ENCODE measurements at places on chromosomes 16 and 17. TPM values are rescaled to one million over a fixed set of nuclear protein-coding genes. Genes with fewer than 3 reads are reported as not detected.

DNA sequence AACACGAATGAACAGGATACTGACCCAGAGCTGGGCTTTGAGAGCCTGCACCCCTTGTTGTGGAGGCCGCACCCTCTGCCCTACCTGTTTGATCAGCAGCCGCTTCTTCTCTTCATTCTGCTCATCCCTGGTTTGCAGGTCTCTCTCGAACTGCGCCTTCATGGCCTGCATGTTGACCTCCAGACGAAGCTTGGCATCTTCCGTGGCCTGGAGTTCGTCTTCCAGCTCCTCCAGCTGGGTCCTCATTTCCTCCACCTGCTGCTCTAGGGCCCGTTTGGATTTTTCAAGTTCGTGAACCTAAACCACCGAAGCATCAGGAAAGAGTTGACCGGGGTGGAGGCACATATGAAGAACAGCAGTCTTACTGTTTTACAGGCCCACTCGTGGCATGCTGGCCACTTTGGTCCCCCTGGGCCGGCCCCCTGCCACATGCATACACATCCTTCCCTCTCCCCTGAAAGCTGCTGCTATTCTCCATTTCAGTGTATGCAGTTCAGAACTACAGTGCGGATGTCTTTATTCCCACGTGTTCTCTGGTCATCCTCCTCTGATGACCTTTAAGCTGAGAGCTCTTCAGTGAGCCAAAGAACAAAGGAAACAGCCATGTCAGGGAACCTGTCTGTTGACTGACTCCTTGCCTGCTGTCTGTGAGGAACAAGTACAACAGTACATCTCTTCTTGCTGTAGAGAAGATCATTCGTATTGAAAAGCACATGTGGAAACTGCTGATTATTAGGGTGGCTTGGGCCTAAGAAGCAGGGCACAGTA lies 54.8 kb downstream of the NDEL1 start:
- no peak for DNase-seq

Gene KRTAP4-9
- total RNA-seq = not detected

- no peak for DNase-seq
Measured at GRCh38 chr17:47992216-47992615, 21.3 kb downstream of the CDK5RAP3 start.

Gene HOXB8
- not detected for total RNA-seq

DNA sequence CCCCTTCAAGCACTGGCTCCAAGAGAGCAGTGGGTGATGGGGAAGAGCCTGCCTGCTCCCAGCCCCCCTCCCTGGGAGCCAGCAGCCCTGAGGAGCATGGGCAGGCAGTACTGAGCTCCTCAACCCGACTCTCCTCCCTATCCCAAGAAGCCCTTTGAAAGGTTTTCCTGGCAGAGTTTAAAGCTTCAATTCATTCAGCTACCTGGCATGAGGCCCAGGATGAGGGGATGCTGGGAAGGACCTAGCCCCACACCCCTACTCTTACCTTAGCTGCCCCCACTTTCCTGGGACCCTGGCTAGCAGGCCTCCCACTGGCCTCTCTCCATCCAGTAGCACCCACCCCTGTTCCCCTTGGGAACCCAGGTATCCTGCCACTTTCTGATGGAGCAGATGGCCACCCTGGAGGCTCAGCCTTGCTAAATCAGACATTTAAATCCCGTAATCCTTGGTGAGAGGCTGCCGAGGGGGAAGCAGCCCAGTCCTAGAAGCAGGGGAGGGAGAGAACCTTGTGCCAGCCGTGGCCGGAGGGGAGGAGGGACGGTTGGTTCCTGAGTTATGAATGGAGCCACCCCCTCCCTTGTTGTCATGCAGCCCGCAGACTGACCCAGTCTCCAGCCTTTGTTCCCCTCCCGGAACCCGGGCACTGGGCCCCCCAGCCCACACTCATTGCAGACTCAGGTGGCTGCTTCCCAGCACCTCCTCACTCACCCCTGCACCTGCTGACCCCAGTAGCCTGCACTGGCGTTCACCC lies 17.1 kb downstream of the ATP1B2 start:
- no peak for DNase-seq

Gene ANKRD40CL
- total RNA-seq = not detected

Gene KRTAP3-2
- not detected for total RNA-seq

- no peak for DNase-seq
Measured at GRCh38 chr17:66671156-66671555, 163.8 kb upstream of the CACNG5 start.

DNA sequence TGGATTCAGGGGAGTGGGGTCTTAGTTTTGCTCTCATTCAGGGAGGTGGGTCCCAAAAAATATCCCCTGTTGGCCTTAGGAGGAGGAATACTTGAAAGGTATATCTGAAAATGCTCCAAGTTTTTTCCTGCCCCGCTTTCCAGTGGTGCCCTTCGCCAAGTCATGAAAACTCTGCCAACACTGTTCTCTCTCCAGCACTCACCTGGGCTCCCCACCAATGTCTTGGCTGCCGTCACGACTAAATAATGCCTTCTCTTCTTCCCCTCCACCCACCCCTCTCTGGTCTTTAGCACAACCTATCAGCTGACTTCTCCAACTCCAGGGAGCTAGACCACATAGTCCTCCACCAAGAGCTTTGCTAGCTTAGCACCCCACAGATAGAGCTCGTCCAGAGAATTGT lies 30.6 kb downstream of the ZFHX3 start:
- DNase-seq = no peak

DNA sequence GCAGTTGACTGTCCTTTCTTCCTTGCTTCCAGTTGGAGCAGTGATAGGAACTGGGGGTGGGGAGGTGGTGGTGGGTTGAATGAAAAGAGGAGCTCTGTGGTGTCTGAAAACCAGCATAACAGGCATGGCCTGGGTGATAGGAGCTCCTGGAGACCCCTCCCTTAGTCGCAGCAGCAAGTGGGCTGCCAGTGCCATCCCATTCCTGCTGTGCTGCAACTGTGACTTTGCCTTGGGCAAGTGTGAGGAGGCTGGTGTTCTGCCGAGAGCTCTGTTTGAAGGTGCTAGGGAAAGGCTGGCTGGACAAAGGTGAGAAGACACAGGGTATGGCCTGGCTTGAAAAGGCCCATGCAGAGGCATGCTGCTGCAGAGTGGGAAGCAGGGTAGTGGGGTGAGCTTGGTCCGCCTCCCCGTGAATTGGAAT lies 2.7 kb upstream of the CDK5R1 start:
- no peak for DNase-seq

DNA sequence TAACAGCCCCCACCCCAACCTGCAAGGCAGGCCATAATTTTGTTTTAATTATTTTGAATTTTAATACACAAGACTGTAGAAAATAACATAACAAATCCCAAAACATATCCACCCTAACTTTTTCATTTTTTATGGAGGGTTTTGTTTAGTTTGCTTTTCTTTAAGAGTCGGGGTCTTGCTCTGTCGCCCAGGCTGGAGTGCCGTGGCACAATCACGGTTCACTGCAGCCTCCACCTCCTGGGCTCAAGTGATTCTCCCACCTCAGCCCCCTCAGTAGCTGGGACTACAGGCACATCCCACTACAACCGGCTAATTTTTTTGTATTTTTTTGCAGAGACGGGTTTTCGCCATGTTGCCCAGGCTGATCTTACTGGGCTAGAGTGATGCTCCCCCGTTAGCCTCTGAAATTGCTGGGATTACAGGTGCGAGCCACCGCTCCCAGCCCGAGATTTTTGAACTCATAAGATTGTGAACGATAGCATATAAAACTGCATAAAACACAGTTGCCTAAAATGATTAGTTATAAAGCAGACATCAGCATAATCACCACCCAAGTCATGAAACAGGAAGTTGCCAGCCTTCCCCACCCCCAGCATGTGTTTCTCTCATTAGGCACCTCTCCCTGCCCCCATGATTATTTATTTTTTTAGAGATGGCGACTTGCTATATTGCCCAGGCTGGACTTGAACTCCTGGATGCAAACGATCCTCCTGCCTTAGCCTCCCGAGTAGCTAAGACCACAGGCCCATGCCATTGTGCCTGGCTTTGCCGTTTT lies 13.6 kb upstream of the DOC2B start:
- peak; percentile 31 for DNase-seq

Gene NTN1
- total RNA-seq = 0.67 TPM

GRCh38 chr16:14121142-14121541 lies 50.0 kb downstream of the MRTFB start:
- no peak for DNase-seq

DNA sequence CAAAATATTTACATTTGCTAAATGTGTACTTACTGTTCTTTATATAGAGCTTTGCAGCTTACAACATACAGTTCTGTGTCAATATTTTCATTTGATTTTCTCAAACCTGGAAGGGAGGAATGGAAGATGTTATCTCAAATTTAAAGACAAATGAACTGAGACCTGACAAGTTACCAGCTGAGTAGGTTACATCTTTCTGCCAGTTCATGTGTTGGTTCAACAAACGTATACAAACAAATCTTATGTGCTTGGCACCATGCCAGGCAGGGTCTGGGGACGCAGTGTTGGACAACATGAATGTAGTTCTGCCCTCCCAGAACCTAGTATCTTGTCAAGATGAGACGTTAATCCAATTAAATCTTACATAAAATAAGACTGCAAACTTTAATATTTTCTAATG lies 507.5 kb upstream of the HSBP1 start:
- DNase-seq = no peak

DNA sequence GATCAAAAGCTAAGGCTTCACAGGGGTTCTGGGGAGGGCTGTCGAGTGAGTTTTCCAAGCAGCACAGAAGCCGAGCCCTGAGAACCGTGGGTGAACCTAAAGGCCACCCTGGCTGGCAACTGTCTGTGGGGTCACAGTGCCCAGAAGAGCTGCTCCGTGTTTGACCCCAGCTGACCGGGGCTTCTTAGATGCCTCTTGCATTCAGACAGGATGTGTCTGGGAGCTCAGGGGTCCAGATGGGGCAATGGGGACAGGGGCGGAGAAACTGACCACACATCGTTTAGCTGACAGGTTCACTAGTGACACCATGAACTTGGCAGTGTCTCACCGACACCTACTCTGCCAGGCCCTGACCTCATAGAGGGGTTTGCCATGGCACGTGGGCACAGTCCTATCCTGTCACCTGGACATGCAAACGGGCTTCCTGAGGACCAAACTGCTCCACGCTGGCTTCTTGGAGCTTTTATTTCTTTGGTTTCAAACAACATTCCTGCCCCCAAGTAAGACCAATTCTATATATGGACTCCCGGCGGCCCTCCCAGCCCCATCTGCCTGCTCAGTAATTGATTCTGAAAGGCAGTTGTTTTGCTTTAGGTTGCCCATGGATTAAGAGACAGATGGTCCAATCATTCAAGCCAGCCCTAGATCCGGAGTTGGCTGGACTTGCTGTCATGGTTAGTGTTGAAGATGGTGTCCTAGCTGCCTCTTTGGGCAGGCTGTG lies 22.2 kb downstream of the WSCD1 start:
- DNase-seq = no peak

Gene P2RX1
- 0.94 TPM for total RNA-seq

GRCh38 chr17:68749349-68750207 lies 148.4 kb upstream of the FAM20A start:
- DNase-seq = no peak

DNA sequence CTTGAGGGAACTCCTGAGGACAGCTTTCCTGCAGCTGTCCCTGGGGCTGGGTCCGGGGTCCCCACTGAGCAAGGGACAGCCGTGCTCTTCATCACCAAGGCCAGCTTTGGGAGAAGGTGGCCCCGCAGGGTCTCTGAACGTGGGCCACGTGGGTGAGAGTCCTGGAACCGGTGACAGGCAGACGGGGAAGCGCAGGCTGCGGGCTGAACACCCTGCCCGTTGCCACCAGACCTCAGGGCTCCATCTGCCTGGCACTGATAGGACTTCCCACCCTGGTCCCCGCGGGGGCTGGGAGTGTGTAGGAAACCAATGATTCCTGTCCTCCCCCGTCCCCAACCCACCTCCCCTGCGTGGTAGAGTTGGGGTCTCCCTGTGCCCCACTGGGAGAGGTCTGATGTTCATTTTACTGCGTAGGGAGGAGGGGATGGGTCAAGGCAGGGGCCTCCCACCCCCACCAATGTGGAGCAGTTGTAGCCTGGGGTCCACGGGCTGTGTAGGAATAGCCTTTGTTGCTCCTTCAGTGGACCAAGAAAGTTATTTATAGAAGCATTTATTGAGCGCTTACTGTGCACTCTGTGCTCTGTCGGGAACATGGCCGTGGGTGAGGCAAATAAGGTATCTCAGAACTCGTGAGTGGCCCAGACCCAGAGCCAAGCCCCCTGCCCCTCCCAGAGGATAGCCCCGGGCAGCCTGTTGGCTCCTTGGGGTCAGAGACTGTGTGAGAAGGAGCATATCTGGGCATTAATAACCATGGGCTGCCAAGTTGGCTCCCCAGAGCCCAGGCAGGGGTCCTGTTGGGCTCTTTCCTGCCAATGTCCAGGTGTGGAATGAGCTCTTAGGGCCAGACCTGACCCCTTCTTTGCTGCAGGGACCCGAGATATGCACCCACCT lies 1.3 kb downstream of the ADGRG1 start:
- no peak for DNase-seq

DNA sequence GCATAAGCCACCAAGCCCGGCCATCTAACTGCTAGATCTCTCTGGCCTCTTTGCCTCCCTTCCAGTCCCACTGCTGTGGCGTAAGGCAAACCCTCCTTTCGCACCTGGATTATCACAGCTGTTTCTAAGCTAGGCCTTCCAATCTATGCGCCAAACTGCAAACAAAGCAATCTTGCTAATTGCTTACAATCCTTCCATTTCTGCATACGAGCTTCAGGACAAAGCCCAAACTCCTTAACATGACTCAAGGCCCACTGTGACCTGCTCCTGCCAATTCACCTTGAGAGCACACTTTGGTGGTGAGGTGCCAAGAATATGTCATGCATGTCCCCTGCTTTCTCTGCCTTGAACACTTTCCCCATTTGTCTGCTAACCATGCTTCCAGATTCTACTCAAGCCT lies 6.0 kb upstream of the ARL5C start:
- DNase-seq = no peak

Gene SHISA9
- 0.06 TPM for total RNA-seq

DNA sequence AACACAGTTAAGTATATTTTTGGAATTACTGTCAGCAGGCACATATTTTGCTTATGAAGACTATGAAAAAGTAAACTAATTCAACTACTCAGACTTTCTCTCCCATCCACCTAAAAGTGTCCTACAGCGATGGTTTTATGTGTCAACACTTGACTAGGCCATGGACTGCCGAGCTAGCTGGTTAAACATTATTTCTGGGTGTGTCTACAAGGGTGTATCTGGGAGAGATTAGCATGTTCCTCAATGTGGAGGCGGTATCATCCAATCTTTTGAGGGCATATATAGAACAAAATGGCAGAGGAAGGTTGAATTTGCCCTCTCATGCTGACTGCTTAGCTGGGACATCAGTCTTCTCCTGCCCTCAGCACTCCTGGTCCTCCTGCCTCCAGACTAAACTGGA lies 82.7 kb upstream of the CDYL2 start:
- no peak for DNase-seq

Gene KCNG4
- not detected for total RNA-seq

Gene SMIM5
- 0.11 TPM for total RNA-seq

DNA sequence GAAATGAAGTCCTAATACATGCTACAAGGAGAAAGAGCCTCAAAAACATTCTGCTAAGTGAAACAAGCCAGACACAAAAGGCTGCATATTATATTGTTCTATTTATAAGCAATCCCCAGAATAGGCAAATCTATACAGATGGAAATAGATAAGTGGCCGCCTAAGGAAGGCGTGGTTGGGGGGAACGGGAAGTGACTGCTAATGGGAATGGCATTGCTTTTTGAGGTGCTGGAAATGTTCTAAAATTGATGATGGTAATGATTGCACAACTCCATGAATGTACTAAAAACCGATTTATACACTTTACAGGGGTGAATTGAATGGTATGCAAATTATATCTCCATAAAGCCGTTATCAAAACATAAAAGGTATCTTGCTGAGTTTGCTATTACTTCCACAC lies 67.7 kb downstream of the GAS7 start:
- DNase-seq = no peak

Gene CDH8
- total RNA-seq = 0.91 TPM

Data from psoas muscle (tissue), 8 donors.